ENCODE measurements at places on chromosomes 3 and 15.

- no peak for DNase-seq
Observed at GRCh38 chr3:127107491-127108375, 85.2 kb upstream of the PRR23E start.

GRCh38 chr3:193971966-193972365 is 164.0 kb upstream of the HES1 start:
- no peak for DNase-seq

DNA sequence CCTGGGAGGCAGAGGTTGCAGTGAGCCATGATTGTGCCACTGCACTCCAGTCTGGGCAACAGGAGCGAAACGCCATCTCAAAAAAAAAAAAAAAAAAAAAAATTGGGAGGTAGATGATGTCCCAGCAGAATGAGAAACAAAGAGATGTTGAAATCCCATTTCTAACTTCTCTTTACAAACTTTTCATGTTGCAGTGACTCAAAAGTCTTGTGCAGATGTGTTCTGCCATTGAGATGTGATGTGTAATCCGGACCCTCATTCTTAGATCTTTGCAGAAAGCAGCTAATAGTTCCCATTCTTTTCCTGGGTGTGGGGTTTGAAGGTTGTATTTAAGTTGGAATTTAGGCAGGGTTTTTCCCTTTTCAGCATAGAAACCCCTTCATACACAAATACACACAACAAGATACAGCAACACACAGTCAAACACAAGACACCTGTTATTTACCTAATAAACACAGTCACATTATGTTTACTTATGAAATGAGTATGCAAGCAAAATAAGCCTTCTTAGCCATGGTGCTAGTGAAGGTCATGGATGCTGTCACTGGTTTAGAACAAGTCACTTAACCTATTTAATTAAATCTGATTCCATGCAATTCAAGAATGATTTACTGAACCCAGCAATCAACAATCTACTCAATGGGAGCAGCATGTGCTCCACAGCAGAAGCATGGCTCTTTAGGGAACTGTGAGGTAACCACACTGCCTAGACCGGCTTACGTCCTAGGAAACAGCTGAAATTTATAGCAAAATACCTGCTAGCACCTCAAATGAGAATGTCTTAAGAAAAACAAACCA is 14.9 kb downstream of the SIAH2 start:
- DNase-seq, result peak; percentile 26

DNA sequence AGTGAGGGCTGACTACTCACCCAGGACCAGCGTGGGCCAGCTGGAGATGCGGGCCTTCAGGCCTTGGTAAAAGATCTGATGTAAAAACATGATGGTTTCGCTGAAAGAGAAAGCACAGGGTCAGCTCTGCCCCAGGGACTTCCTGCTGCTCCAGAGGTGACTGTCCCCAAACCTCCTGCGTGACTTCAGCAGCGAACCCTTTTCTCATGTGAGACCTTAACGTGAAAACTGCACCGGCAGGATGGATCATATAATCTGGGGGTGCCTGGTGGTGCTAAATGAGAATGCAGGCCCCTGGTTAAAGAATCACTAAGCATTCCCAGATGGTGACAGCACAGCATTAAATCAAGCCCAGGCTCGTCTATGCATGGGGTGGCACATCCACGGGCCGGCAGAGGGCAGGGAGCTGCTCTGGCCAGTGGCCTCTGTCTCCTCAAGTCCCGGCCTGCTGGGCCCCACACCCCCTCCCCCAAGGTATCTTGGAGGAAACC is 55.4 kb downstream of the RASGRF1 start:
- no peak for DNase-seq

GRCh38 chr3:59709702-59710553 is 660.1 kb upstream of the CFAP20DC start:
- DNase-seq, result peak; percentile 15

DNA sequence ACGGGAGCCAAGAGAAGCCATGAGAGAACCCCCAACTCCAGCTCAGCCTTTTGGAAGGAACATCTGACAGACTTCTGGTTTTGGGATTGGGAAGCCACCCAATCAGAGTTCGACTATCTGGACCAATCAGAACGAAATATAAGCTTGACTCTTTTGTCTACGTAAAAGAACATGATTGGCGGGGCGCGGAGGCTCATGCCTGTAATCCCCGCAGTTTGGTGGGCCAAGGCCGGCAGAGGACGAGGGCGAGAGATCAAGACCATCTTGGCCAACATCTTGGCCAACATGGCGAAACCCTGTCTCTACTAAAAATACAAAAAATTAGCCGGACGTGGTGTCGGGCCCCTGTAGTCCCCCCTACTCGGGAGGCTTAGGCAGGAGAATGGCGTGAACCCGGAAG is 380.3 kb downstream of the TBL1XR1 start:
- DNase-seq, result no peak

DNA sequence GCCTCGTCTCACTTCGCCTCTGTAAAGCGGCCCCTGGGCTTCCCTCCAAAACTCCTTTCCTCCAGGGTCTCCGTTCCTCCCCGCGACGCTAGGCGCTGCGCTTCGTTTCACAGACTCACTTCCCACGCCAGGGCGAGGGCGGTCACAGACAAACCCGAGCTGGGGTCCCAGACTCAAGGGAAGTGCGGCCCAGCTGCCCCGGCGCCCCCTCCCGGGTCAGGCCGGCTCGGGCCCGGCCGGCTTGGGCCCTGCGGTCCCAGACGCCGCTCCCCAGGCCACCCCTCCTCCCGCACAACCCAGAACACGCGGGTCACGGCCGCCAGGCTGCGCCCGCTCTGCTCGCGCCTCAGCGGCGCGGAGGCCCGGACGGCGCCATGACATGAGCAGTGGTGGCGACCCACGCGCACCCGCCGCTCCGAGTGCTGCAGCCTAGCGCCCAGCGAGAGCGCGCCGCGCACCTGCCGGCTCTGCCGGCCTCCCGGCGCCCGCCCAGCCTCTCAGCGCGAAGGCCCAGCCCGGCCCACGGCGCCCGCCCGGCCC is 547 bp downstream of the NUP210 start:
- DNase-seq, result no peak

DNA sequence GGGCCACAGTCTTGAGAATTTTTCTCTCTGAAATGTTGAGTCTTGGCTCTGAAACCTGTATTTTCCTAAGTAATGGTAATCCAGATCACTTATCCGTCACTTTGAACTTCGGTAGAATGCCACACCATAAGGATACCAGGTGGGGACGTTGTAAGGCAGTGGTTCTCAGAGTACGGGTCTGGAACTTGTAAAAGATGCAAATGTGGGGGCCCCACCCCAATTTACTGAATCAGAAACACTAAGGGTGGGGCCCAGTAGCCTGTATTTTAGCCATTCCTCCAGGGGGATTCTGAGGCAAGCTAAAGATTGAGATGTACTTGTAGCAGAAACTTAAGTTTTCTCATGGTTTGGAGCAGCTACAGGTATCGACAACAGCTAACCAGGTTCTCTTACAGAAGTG is 555.3 kb downstream of the FOXP1 start:
- no peak for DNase-seq

- no peak for DNase-seq
Observed at GRCh38 chr3:193554811-193555210, at the start of gene ATP13A4. Gene ATP13A4 (minus strand): TSS chr3:193554895. CDS start chr3:193554799, 96 bp downstream.

- DNase-seq, result no peak
Observed at GRCh38 chr3:33095436-33095835, 1.5 kb downstream of the GLB1 start.

DNA sequence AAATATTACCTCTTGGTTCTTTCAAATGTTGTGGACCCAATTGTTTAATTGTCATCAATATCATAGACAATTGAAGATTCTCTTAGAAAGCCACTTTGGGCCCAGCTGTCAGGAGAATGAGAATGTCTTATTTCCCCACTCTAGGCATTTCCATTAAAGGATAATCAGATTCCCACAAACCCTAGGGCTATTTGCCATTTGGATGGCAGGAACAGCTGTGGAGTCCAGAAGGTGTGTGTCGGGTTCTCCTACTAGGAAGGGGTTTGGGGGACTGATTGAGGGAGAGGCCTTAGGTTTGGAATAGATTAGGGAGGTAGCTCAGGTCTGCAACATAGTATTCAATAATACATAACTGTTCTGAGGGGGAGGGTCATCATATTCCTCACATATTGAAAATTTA is 35.2 kb upstream of the PLSCR5 start:
- DNase-seq, result no peak

- DNase-seq, result peak; percentile 17
Observed at GRCh38 chr3:122085673-122086072, 30.5 kb downstream of the CD86 start.

DNA sequence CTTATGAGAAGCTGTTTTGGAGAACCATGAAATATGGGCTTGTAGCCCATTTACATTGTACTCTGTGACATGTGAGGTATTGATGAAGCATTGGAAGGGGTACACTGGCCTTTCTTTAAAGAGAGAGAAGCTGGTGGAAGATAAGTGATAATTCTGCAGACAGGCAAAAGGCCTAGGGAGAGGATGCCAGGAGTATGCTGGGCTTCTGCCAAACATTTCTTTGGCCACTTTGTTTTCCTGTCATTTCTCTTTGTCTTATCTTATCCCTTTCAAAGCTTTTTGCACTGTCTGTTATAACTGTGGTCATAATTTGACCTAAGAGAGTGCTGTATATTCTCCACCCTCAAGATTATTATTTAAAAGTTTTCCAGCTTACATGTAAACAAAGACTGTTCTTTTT is 109.6 kb upstream of the SEMA6D start:
- no peak for DNase-seq

- no peak for DNase-seq
Observed at GRCh38 chr3:3276630-3277029, 97.1 kb upstream of the CRBN start.

Data from AG10803 (cell line).